Activated T-cell treated with anti-CD3 and anti-CD28 coated beads, Interleukin-2, amount 50 U/mL, for 72 hours (primary cell): ENCODE measurements at places on chromosomes 6 and 20. TPM values are rescaled to one million over a fixed set of nuclear protein-coding genes. Genes with fewer than 3 reads are reported as not detected.
A peak's percentile ranks its signal among the peaks of the same experiment; 100 is the strongest.

GRCh38 chr20:10329387-10330005 lies 104.5 kb downstream of the MKKS start:
- H3K36me3 ChIP-seq = no peaks in the 10 kb centered on the region
- H3K27ac ChIP-seq = no peak overlapping the region
- H3K27me3 ChIP-seq = peaks cover 15% of the 10 kb centered on the region
- no peak for DNase-seq
- no peaks in the 10 kb centered on the region for H3K4me1 ChIP-seq

DNA sequence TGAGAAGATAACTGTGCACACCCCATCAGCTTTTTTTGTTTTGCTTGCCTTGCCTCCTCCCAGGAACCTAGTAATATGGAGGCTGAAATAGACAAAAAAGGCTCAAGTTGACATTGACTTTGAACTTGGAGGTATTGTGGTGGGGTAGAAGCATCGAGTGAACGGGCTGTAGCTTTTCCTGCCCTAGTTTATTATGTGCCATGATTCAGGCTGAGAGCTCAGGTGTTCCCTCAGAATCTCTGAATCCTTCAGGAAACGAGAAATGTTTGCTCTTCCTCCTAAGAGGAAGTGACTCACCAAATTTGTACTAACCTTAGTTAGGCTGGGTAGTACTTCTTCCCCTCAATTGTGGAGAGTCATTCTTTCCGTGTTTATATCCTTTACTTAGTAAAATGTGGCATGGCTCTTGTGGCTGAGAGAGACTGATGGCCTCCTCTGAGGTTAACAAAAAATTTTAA lies 98.8 kb downstream of the SASH1 start:
- no peak overlapping the region for H3K27ac ChIP-seq
- peaks cover 7% of the 10 kb centered on the region for H3K4me1 ChIP-seq
- no peak for DNase-seq
- H3K36me3 ChIP-seq = no peaks in the 10 kb centered on the region
- H3K4me3 ChIP-seq = peak overlapping the region; percentile 17

The MTFR2 gene
- 34.3 TPM for total RNA-seq

DNA sequence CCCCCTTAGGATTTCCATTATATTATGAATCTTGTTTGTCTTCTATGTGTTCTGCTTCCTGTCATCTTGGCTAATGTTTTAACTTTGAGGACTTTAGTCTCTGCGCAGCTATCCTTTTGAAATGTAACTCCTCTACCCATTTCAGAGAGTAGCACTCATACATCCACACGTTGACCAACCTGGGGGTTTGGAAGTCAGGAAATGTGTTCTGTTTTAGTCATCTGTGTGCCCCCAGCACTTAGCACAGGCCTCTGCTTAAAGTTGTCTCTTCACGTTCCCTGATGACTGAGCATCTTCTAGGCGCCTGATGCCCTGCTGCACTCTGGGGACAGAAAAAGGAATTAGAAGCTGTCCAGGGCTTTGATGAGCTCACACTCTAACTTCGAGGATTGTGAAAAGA lies 47.9 kb downstream of the HMGN3 start:
- H3K4me1 ChIP-seq = no peaks in the 10 kb centered on the region
- no peak overlapping the region for H3K27ac ChIP-seq
- H3K4me3 ChIP-seq = no peak overlapping the region
- peaks cover 6% of the 10 kb centered on the region for H3K36me3 ChIP-seq
- DNase-seq = no peak
- H3K27me3 ChIP-seq = no peaks in the 10 kb centered on the region

DNA sequence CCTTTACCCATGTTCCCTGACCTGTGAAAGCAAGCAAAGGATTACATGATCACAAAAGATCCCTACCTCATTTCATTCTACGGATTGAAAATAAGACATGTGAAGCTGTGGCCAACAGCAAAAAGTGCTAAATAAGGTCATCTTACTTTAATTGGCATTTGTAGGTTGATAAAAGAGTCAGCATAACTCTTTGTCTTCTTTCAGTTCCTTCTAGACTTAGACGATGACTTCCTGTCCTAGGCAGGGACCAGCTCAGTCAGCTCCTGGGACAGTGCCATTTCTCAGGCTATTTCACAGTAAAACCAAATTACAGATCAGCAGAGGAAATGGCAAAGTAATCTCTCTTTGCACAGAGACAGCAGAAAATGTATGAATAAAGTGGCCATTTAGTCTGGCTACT lies 480.7 kb downstream of the RFPL4B start:
- no peaks in the 10 kb centered on the region for H3K36me3 ChIP-seq
- no peaks in the 10 kb centered on the region for H3K4me1 ChIP-seq
- H3K27me3 ChIP-seq = no peaks in the 10 kb centered on the region
- DNase-seq = no peak

DNA sequence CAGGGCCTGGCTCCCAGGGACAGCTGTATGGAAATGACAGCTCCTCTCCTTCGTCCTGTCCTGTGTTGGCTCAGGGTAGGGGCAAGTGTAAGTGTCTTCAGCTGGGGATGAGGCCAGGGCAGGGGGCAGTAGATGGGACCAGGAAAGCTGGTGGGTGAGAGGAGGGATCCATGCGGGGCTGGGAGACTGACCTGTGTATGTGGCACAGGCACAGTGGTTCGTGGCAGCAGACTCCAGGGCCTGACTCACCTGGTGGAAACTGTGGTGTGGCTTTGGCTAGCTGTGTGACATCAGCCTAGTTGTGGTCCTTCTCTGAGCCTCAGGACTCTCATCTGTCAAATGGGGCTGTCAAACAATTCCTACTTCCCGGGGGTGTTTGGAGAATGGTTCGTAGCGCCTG lies 13.7 kb upstream of the SCRT2 start:
- H3K27ac ChIP-seq = no peak overlapping the region
- H3K4me3 ChIP-seq = no peak overlapping the region
- no peak for DNase-seq
- H3K27me3 ChIP-seq = peaks cover 6% of the 10 kb centered on the region
- H3K4me1 ChIP-seq = no peaks in the 10 kb centered on the region
- H3K36me3 ChIP-seq = no peaks in the 10 kb centered on the region

The ANKRD6 gene
- 5.5 TPM for total RNA-seq

- no peak overlapping the region for H3K27ac ChIP-seq
- H3K36me3 ChIP-seq = no peaks in the 10 kb centered on the region
- H3K27me3 ChIP-seq = no peaks in the 10 kb centered on the region
- no peak overlapping the region for H3K4me3 ChIP-seq
These were observed 6.5 kb upstream of the NUS1 start for GRCh38 chr6:117668736-117669135.

- H3K27ac ChIP-seq = peak overlapping the region; percentile 9
- H3K4me1 ChIP-seq = peaks cover 30% of the 10 kb centered on the region
- peaks cover 4% of the 10 kb centered on the region for H3K36me3 ChIP-seq
- H3K27me3 ChIP-seq = no peaks in the 10 kb centered on the region
These were observed 20.2 kb downstream of the MCUR1 start for GRCh38 chr6:13794184-13794583.

GRCh38 chr20:37681384-37682112 lies 12.3 kb upstream of the CTNNBL1 start:
- DNase-seq = no peak
- peaks cover 7% of the 10 kb centered on the region for H3K4me1 ChIP-seq
- H3K4me3 ChIP-seq = no peak overlapping the region
- H3K27me3 ChIP-seq = peaks cover 55% of the 10 kb centered on the region

- DNase-seq = no peak
- no peak overlapping the region for H3K27ac ChIP-seq
- peaks cover 4% of the 10 kb centered on the region for H3K36me3 ChIP-seq
- peaks cover 74% of the 10 kb centered on the region for H3K4me1 ChIP-seq
- no peaks in the 10 kb centered on the region for H3K27me3 ChIP-seq
These were observed 32.2 kb upstream of the IER3 start for GRCh38 chr6:30776390-30777154.

DNA sequence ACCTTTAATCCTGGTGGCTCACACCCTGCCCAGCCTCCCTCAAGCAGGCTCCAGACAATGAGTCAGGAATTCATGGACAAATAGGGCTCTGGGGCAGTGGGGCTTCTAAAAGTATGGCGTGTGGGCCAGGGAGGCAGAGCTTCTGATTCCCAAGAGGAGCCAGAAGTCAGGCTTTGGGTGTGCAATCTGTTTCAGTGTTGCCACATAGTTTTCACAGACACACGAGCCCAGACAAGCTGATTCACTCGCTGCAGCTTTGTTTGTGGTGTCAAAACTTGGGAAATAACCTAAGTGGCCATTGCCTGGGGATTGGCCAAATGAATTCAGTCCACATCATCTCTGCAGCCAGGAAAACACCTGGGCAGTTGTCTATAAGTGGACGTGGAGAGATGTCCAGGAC lies 9.2 kb downstream of the PEDS1 start:
- no peak overlapping the region for H3K27ac ChIP-seq
- no peak overlapping the region for H3K4me3 ChIP-seq
- H3K36me3 ChIP-seq = peaks cover 3% of the 10 kb centered on the region
- no peaks in the 10 kb centered on the region for H3K27me3 ChIP-seq
- no peak for DNase-seq

DNA sequence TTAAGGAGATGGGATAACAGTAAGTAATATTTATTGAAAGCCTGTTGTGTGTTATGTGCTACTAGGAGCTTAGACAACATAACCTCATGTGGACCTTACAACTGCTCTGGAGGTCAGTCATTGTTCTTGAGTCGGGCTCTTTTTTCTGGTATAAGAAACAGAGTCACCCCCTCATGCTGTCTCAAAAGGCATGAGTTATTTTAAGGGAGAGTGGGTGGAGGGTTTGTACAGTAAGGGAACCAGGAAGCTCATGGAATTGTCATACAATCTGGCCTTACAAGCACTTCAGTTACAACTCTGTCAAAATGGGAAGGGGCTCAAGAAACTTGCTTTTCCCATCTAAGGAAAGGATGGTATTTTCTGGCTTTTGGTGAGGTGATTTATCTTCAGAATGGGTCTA lies 16.5 kb upstream of the DSE start:
- H3K4me1 ChIP-seq = no peaks in the 10 kb centered on the region
- no peak for DNase-seq
- H3K36me3 ChIP-seq = no peaks in the 10 kb centered on the region
- no peak overlapping the region for H3K4me3 ChIP-seq

DNA sequence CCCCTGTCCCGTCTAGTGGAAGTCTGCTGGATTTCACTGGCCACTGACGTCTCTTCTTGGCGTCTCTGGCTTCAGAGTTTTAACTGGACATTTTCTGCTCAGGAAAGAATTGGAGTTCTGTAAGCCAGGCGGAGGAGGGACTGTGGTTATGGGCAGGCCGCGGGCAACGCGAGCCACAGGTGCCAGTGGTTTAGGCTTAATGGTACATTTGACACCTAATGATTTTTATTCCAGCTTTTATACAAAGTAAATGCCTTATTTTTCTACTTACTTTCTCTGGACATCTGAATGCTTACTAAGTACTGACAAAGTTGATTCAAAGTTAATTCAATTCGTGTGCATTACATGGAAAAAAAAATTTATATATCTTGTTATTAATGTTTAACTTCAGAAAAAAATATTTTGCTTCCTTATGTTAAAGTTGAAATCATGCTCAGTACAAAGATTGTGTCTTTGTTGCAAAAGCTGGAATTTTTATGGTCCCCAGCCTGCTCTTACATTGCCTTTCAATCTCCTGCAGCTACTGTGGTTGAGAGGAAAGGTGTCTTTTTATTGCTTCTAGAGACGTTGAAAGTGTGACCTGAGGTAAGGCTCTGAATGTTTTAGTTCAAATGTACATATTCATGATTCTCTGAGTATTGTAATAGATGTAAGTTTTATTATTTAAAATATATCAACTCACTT lies 231.0 kb downstream of the SMOC2 start:
- no peak overlapping the region for H3K27ac ChIP-seq
- no peak overlapping the region for H3K4me3 ChIP-seq
- H3K36me3 ChIP-seq = no peaks in the 10 kb centered on the region
- H3K4me1 ChIP-seq = no peaks in the 10 kb centered on the region
- H3K27me3 ChIP-seq = peaks cover 8% of the 10 kb centered on the region
- no peak for DNase-seq

GRCh38 chr6:141475259-141475658 lies 657.5 kb upstream of the GJE1 start:
- H3K4me1 ChIP-seq = peaks cover 4% of the 10 kb centered on the region
- DNase-seq = no peak
- H3K36me3 ChIP-seq = peaks cover 2% of the 10 kb centered on the region
- H3K27ac ChIP-seq = no peak overlapping the region
- no peaks in the 10 kb centered on the region for H3K27me3 ChIP-seq

- DNase-seq = no peak
- H3K27ac ChIP-seq = no peak overlapping the region
- H3K4me1 ChIP-seq = no peaks in the 10 kb centered on the region
- no peaks in the 10 kb centered on the region for H3K27me3 ChIP-seq
- H3K36me3 ChIP-seq = no peaks in the 10 kb centered on the region
These were observed 238.1 kb downstream of the LAMA2 start for GRCh38 chr6:129120856-129121638.

DNA sequence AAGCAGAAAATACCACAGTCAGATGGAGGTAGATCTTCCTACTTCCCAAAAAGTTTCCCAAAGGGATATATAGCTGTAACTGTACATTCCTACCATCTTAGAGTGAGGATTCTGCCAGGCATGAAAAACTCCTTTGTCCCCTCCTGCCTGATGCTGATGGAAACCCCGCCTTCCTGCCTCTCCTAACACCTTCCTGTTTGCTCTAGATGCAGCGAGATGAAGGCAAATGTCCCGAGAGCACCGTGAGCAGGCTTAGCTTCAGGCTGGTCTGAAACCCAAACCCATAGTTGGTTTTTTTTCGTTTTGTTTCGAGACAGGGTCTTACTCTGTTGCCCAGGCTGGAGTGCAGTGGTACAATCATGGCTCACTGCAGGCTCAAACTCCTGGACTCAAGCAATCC lies 55.6 kb downstream of the MYB start:
- no peaks in the 10 kb centered on the region for H3K36me3 ChIP-seq
- no peaks in the 10 kb centered on the region for H3K27me3 ChIP-seq
- H3K4me3 ChIP-seq = no peak overlapping the region
- H3K27ac ChIP-seq = no peak overlapping the region
- H3K4me1 ChIP-seq = peaks cover 20% of the 10 kb centered on the region

- peaks cover 27% of the 10 kb centered on the region for H3K4me1 ChIP-seq
- DNase-seq = no peak
- peak overlapping the region; percentile 40 for H3K4me3 ChIP-seq
These were observed 41.1 kb upstream of the SLCO4A1 start for GRCh38 chr20:62601172-62601571.

The ID4 gene
- total RNA-seq = not detected
